ENCODE measurements at places on chromosomes 2 and 18.

GRCh38 chr2:27627963-27628766, 647 bp downstream of the CCDC121 start:
- no peak for DNase-seq

GRCh38 chr18:9244376-9244775, 90.2 kb upstream of the TWSG1 start:
- DNase-seq: no peak

DNA sequence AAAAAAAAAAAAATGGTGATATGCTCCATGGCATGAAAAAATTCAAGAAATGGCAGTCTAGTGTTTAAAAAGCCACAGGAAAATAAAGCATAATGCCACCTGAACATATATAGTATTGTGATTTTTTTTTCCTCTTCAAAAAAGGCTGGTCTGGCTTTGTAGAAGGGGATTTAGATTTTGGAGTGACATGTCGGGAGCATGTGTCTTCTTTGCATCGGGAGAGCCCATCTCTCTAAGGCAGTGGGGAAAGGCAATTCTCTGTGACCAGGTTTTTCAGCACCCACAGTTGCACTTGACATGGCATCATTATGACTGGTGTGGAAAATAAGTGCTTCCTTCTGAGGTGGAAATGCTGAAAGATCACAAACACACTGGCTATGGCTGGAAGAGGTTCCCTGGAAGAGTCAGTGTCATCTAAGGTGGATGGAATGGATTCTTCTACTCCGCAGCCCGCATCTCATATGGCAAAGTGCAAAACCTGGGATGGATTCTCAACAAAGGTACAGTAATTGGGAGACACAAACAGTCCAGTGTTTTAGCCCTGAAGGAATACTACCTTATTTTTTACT, 172.5 kb downstream of the AGAP1 start:
- no peak for DNase-seq

DNA sequence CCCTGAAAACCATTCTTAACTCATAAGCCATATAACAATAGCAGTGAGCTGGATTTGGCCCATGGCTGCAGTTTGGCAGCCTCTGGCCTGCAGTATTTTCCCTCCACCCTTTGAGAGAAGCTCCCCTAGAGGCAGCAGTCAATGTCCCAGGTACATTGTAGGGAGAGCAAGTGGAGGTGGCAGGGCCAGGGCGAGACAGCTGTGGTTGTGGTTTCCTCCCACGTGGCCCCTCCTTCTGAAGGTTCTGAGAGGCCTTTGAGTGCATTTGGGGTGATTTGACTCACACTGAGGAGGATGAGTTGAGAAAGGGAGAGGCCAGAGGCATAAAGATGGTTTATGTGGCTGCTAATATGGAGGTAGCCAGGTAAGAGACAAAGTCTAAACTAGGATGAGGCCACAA, 45.5 kb upstream of the LDAH start:
- DNase-seq: peak; percentile 7

DNA sequence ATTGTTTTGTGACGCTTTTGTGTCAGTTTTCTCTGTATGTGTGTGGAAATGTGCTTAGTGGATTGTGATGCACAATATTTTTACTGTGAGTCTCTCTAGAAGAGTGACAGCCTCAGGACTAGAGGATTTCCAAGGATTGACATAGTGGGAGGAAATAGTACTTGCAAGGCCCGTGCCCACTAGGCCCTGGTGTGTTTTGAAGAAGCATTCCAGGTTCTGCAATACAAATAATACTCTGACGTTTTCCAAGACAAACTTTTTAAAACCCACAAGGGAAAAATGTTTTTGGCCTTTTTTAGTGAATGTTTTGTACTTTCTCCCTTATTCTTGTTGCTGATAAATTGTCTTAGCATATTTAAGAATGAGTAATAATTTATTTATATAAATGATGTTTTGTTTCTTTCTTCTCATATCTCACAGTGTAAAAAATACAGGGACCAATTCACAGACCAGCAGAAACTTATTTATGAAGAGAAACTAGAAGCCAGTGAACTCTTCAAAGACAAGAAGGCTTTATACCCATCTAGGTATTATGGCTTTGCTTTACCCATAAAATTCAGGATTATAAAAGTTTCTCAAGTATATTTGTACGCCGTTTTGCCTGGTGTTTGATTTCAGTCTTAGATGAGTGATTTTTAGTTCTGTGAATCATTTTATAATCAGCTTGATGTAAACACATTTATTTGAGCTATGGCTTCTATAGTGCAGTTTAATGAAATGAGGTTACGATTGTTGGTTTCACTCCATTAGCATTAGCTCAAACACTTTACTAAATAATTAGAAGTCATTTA, 165.6 kb downstream of the MYO1B start:
- DNase-seq: no peak

- no peak for DNase-seq
These were observed 9.7 kb downstream of the SPP2 start for GRCh38 chr2:234060236-234060635.

Measured in CD4-positive, alpha-beta T cell treated with Interleukin-6 at 100 ng/mL for 8 hours (primary cell).